ENCODE measurements at places on chromosomes 5 and 9.
A peak's percentile ranks its signal among the peaks of the same experiment; 100 is the strongest.

DNA sequence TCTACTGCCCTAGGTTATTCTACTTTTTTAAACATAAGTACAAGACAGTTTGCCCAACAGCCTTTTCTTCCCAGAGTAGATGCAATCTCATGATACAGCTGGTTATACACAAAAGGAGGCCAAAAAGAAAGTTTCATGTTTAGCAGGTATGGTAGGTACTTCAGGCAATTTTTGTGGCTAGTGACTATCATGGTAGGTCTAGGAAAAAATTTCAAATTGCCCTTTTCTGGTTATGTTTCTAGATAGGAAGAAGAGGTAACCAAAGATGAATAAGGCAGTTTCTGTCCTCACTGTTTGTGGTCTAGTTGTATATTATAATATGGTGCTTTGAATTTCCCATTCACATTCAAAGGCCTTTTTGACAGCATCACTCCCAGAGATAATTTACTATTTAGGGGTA, 19.7 kb downstream of the MEGF9 start:
- DNase-seq: no peak

DNA sequence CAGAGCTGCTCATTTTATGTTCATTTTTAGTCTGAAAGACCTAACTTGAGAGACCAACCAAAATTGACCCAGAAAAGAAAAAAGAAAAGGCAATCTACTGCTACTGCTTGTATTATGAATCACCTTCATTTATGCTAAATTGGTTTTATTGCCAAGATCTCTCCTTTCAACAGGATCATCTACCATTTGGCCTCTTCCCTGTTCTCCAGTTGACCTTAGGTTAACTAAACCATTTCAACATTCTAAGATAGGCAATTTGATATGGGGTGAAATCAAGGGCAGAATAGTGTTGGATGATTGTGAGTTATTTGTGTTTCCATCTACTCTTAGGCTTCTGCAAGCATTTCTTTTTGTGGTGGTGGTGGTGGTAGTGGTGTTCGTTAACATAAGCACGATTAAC, 48.3 kb upstream of the POU4F3 start:
- no peak for DNase-seq

DNA sequence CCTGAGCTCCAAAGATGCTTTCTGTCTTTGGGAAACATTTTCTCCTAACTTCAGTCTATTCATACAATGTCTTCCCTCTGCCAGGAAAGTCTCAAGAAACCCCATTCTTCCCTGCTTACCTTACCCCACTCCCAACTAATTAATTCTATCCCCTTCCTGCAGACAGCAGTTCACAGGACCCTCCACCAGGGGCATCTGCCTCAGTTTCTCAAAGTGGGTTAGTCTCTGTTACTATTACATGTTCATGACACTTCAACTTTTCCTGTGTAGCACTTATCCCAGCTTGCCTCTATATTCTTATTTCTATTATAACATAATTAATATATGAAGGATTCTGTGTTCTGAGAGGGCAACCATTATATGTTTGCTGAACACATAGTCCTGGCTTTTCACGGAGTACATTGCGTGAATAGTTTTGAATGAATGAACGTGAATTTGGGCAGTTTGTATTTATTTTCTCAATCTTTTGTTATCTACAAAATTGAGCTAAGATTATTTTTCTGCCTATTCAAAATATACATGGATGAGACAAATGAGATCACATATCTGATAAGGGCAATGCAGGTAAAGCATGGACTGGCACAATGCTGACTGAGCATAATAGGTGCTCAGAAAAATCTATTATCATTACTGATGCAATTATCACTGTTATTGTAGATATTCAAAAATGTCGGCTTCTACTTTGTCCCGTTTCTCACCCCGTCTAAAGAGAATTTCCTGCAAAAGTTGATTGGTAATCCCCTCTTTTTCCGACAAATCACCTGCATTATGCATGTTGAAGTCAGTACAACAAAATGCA, 341.1 kb downstream of the BRINP1 start:
- no peak for DNase-seq

DNA sequence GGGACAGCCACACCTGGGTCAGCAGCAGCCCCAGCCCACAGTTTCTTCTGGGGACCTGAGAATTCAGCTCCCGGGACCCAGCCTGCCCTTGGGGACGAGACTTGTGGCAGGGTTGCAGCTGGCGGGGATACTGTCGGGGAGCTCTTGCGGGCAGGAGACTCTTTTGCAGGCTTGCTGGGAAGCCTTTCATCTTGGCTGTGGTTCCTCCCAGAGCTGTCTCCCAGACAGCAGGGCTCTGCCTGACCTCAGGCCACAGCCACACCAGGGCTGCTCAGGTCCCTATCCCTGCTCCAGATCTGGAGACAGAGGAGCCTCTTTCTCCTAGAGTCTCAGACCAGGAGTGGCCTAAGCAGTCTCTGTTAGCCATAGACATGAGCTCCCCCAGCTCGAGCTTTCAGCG, 4.7 kb upstream of the MYMK start:
- no peak for DNase-seq

GRCh38 chr5:58985759-58986158, 402.9 kb downstream of the RAB3C start:
- no peak for DNase-seq

- DNase-seq: no peak
Measured at GRCh38 chr5:148583421-148583965, 70.8 kb downstream of the HTR4 start.

- no peak for DNase-seq
Measured at GRCh38 chr5:173919443-173919842, 31.3 kb downstream of the CPEB4 start.

DNA sequence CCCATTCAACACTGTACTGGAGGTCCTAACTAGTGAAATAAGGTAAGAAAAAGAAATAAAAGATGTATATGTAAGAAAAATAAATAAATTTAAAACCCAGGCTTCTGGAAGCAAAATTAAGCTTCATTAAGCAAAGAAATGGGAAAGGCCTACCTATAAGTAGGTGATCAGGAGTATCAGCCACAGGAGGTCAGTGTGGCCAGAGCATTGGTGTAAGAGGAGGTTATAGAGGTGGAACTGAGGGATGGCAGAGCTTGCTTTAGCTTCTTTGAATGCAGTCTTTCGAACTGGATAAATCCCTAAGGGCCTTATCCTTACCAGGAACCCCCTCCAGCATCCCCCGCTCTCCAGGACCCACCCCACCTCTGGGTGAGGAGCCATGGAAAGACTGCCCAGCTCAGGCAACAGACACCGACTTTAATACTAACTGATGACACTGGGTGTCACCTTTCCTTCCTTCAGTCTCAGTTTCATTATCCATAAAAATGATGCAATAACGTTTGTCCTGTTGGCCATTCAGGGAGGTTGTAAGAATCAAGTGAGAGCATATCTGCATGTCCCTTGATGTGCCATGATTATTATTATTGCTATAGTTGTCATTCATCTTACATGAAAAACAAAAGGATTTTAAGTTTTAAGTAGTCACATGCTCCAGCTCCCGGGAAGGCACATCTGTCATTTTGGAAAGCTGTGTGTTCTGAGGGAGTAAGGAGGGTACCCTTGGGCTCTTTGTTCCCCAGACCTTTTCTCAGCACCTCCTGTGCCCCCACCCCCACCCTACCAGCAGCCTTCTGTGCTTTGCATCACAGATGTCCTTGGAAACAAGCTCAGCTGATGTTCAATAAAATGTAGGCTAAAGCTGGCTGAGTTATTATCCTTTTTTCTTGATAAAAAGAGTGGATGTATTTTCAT, 50.8 kb upstream of the CTNNA1 start:
- DNase-seq: no peak

- peak; percentile 91 for DNase-seq
Measured at GRCh38 chr9:111896942-111897600, 457 bp downstream of the UGCG start.

DNA sequence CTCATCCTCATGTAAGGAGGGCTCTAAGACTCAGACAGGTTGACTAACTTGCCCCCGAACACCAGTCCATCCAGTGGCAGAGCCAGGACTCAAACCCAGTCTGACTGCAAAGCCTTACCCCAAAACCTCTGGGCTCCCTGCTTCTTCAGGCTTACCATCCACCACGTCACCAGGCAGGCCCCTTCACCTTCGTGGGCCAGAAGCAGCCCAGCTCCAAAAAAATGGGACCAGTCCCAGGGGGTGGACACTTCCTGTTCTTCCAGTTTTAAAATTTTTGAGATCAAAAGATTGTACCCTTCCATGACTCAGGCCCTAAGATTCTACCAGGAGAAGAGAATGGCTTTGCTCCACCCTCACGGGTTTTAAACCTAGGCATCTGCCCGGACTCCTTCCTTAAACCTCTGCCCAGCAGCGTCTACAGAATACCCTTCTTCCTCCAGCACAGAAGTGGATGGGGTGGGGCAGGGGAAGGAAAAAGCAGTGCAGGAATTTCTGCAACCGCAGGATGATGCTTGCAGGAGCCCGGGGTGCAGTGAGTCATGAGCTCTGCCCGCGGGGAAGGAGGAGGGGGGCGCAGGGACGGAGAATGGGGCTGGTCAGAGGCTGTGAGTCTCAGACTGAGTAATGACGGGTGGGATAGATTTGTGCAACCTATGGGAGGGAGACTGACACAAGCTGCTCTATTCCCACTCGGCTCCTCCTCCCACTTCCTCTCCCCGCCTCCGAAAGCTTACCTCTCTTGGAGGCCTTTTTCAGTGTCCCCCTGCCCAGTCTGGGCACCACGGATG, 50.4 kb upstream of the STXBP1 start:
- DNase-seq: peak; percentile 97

- no peak for DNase-seq
Measured at GRCh38 chr9:109901201-109901600, 121.2 kb downstream of the PALM2AKAP2 start.

DNA sequence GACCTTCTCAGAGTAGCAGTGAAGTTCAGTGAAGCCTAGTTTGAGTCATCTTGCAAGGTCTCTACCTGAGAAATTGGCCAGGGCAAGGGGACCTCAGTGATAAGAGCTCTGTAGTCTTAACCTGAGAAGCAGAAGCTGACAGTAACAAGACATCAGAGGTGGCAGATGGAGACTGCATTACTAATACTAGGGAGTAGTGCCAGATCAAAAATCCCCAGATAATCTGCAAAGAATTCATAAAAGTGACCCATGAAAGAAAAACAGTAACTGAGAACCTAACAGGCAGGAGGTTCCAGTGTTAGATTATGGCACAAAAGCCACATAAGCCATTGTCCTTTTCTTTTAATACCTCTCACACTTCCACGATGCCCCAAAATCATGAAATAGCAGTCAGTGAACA, 175.5 kb downstream of the MUSK start:
- DNase-seq: no peak

GRCh38 chr5:3778000-3778550, 182.4 kb downstream of the IRX1 start:
- no peak for DNase-seq

DNA sequence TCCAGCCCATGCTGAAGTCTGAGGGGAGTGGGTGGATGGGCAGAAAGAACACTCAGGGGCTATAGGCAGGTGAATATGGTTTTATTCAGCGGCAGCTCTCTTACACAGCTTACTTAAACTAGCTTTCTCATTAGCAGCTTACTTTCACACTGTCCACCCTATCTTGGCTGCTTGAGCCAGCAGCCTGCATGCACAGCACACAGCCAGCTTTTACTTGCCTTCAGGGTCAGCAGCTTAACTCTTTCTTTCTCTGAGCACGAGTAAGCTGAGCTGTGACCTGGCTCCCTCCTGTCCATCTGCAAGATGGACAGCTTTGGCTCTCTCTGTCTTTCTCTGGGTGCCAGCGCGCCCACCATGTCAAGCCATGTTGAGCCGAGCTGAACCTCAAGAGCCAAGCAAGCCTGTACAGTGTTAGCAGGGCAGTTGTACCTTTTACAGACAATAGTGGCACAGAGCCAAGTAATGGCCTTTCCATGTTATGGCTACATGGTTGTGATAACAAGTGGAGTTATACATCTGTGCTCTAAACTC, 1054.9 kb downstream of the PTPRD start:
- DNase-seq: no peak

DNA sequence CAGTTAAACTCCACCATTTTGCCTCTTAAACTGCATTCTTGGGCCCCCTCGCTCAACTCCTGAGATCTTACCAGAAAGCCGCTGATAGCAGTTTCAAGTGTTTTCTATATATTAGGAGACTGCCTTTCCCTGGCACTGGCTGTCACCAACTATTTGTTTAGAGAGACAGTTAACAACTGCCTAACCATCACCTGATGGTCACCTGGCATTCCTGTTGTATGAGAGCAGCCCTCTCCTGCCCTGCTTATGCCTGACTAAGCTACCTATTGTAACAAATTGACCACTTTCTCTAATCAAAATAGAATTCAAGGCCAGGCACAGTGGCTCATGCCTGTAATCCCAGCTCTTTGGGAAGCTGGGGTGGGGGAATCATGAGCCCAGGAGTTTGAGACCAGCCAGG, 28.0 kb upstream of the SIL1 start:
- DNase-seq: no peak

DNA sequence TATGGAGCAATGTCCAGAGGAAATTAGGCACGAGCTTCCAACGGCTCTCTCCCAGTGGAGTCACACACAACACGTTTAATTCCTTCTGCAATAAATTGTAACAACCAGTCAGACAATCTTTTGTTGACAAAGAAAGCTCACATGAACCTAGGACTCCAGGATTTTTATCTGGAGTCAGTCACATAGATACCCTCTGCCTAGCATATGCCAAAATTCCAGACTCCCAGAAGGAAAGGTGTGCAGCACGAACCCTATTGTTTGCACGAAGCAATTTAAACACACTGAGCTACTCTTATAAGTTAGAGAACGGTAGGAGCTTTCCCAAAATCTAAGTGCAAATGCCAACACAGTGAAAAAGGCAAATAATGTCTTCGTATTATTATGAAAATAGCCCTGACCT, 67.1 kb downstream of the TEX10 start:
- no peak for DNase-seq

- DNase-seq: no peak
Measured at GRCh38 chr9:135299651-135300345, 179.8 kb upstream of the PPP1R26 start.

GRCh38 chr5:57432876-57433275, 49.7 kb downstream of the ACTBL2 start:
- DNase-seq: no peak

- no peak for DNase-seq
Measured at GRCh38 chr5:8458038-8458383, 589.1 kb downstream of the MTRR start.

GRCh38 chr9:33065157-33066076, 11.1 kb downstream of the SMU1 start:
- DNase-seq: no peak

- DNase-seq: no peak
Measured at GRCh38 chr5:111472579-111472978, 39.8 kb downstream of the STARD4 start.

GRCh38 chr9:35891646-35892045, 14.4 kb upstream of the HRCT1 start:
- DNase-seq: no peak

GRCh38 chr5:50684721-50685120, 18.3 kb downstream of the PARP8 start:
- DNase-seq: no peak

- DNase-seq: no peak
Measured at GRCh38 chr5:23012842-23013241, 159.7 kb upstream of the CDH12 start.

DNA sequence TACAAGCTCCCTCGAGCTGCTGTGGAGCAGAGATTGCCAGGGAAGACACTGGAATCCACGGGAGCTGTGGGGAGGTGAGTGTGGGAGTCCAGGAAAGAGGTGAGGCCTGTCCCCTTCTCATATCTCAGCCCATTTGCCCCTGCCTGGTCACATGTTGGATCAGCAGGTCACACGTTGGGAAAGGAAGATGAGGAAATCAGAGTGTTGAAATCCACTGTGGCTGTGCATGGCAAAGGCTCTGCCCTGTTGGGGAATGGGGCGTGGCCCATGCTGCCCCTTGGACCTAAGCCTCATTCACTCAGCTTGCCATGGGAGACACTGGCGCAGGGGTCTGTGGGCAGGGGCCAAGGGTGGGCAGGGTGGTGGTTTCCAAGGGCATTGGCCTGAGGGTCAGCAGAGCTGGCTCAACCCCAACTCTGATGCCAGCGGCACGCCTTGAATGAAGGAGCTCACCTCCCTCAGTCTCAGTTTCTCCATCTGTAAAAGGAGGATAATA, 85.4 kb upstream of the CPEB4 start:
- peak; percentile 60 for DNase-seq
